NCI-H1105 (cell line): ENCODE measurements at places on chromosomes 5 and 9.

DNA sequence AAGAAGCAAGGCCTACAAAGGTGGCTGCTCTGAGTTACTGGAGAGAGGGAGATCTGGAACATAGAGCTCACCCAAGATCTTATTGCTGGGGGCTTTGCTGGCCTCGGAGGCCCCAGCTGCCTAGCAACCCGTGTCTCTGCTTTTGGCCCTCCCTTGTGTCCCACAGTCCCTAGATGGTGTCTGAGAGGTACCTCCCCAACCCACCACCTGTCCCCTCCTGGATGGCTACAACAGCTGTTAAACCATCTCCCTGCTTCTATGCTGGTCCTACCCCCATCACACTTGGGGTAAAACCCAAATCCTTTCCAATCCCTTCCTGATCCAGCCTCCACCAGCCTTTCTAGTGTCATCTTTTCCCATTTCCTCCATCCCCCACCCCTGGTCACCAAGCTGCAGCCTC is 86.6 kb downstream of the PPARGC1B start:
- no peak for DNase-seq

GRCh38 chr5:67173959-67174358 is 22.6 kb downstream of the CD180 start:
- DNase-seq: no peak

DNA sequence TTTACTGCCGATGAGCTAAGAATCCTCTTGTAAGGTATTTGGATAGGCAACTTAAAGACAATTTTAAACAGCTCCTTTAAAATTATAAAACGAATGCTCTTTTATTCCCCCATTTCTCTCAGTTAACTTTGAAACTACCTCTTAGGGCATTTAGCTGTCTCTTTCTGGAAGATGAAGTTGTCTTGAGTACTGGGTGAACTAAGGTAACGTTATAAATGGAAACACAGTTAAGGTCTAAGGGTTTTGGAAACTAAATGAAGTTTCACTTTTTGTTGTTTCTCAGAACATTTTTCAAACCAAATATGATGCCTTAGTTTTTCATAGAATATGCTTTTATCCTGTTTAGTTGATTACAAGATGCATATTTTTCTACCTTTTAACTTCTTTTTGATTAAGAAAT is 6.8 kb downstream of the UBE2R2 start:
- DNase-seq: no peak

GRCh38 chr5:170691657-170692056 is 91.9 kb upstream of the GABRP start:
- DNase-seq: no peak

DNA sequence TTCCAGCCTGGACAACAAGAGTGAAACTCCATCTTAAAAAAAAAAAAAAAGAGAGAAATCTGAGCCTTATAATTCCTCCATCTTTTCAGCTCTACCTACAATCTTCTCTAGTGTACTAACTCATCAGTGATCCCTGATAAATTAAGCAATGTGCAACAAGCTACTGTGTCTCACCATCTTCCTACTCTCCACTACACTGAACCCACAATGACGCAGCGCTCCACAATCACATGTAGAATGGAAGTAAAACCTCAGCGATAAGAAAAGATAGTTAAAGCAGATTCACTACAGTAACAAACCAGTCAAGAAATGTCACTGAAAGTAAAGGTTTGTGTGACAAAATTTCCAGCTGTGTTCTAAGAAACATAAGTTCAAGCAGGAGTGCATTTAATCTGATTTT is 13.5 kb downstream of the ABCA1 start:
- no peak for DNase-seq

DNA sequence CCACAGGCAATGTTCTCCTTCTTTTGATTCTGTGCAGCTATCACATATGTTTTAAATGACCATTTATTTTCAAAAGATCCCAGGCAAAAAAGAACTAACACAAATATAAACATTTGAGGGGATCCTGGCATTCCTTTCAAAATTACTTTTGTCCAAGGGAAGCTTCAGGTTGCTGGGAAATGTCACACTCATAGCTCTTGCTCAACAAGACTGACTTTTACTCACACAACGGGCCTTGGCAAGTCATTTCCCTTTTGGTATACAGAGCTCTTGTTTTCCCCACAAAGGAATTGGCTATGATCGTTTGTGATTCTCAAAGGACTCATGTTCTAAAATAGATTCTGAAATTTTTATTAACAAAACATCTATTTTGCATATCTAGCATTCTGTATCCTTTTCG is 4.5 kb upstream of the PALM2AKAP2 start:
- no peak for DNase-seq

GRCh38 chr9:81588148-81588871 is 101.0 kb downstream of the TLE1 start:
- DNase-seq: no peak

DNA sequence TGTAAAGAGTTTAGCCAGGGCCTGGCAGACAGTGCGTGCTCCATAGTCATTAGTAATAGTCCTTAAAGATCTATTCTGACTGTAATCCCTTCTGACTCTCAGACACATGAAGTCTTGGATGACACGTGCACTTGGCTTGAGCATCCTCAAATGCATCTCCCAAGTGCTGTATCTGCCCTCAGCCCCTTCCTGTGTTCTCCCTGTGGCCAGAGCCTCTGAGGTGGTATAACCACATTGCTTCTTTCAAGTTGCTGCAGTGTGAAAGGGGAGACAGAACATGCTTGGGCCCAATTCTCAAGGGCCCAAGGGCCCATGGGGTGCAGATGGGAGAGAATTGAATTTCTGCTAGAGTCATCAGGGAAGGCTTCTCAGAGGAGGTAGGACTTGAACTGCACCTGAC is 30.1 kb upstream of the HAND1 start:
- no peak for DNase-seq

GRCh38 chr5:135454946-135455345 is 2.8 kb upstream of the TIFAB start:
- no peak for DNase-seq

GRCh38 chr5:150486402-150487198 is 21.3 kb upstream of the NDST1 start:
- DNase-seq: no peak

- DNase-seq: no peak
Observed at GRCh38 chr9:120032639-120033038, 547.3 kb downstream of the CDK5RAP2 start.

- no peak for DNase-seq
Observed at GRCh38 chr5:177122566-177122965, 11.0 kb upstream of the NSD1 start.

- no peak for DNase-seq
Observed at GRCh38 chr9:122088880-122089706, 4.0 kb downstream of the TTLL11 start.

- DNase-seq: no peak
Observed at GRCh38 chr9:134626069-134626423, 15.6 kb upstream of the COL5A1 start.

DNA sequence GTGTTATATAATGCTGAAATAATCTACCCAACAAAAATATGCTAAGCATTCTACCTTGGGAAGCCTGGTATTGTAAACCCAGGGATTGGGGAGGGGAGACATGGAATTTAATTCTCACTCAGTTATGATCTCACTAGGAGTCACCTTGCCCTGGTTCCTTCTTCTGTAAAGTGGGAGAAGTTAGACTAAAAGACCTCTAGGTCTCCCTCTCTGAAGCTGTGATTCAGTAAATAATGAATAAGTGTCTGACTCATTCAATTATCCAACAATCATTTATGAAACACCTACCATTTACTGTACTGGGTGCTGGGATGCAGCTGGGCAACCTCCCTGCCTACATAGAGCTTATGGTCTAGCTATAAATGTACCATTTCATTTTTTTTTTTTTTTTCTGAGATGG is 20.2 kb upstream of the SPARC start:
- DNase-seq: no peak

- no peak for DNase-seq
Observed at GRCh38 chr9:103721056-103721455, 373.1 kb upstream of the SMC2 start.

GRCh38 chr9:132663117-132663516 is 6.7 kb downstream of the DDX31 start:
- no peak for DNase-seq

- DNase-seq: no peak
Observed at GRCh38 chr9:73780916-73781315, 629.3 kb downstream of the ANXA1 start.

- DNase-seq: no peak
Observed at GRCh38 chr9:107504585-107505455, 15.3 kb upstream of the KLF4 start.
